ENCODE measurements at places on chromosomes 4 and X.

- no peak for DNase-seq
Observed at GRCh38 chrX:39356119-39356807, 555.0 kb downstream of the MID1IP1 start.

- no peak for DNase-seq
Observed at GRCh38 chr4:185318679-185319078, 77.0 kb downstream of the LRP2BP start.

DNA sequence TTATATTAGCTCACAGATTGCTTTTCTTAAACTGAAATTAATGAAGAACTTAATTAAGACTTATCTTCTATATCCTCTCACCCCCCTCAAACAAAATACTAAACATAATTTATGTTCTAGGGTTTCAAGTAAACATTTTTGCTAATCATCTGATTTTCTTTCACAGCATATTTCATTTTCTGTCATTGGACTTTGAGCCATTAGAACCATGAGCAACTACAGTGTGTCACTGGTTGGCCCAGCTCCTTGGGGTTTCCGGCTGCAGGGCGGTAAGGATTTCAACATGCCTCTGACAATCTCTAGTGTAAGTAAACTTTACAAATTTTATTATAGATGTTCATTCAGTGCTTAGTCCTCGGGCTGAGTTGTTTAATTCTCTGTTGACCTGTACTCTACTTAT, 3.3 kb downstream of the PDLIM5 start:
- no peak for DNase-seq

DNA sequence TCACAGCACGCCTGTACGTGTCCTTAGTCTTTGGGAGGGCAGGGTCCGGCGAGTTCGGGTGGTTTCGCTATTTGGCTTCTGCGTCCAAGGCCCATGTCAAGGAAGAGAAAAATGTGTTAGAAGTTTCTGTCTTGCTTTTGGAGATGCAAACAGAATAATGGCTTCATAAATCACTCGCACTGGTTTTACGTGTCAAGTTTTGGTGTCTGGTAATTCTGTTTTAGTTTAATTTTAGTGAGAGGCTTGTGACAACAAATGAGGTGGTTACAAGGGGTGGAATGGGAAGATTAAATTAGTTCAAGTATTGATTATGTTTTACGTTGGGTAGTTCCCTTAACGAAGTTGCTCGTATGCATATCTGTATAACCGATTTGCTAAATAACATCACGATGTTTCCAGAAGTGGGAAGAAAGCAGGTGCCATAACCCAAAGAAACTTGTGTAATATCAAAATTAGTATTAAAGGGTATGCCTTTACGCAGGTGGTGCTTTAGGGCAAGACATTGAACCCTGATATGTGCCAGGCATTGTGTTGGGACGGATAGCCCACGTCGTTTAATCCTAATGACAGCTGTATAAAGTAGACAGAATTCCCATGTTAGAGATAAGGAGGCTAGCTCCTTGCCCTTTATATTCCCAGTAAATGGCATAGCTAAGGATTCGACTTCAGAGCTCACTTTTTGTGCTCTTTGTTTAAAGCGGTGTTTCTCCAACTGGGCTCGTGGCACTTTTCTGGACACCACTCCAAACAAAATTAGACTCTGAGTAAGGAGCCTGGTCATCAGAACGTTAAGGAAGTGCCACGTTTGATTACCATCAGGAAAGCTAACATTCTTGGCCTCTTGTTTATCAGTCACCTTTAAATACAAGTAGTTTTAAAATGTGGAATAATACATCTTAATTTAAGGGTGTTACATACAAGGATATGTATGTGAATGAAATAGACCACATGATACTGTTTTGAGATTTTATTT, 843 bp downstream of the RPL34 start:
- DNase-seq = no peak

DNA sequence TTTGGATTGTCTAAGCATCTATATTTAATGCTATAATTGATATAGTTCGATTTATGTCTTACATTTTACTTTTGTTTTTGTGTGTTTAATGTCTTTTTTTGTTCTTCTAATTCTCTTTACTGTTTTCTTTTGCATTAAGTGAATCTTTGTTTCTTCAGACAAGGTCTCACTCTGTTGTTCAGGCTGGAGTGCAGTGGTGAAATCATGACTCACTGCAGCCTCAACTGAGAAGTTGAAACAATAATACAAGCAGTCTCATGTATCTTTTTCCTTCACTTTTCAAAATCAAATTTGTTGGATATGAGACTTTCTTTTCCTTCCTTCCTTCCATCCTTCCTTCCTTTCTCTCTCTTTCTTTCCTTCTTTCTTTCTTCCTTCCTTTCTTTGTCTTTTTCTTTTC, 1401.6 kb downstream of the ADGRL3 start:
- DNase-seq = no peak

DNA sequence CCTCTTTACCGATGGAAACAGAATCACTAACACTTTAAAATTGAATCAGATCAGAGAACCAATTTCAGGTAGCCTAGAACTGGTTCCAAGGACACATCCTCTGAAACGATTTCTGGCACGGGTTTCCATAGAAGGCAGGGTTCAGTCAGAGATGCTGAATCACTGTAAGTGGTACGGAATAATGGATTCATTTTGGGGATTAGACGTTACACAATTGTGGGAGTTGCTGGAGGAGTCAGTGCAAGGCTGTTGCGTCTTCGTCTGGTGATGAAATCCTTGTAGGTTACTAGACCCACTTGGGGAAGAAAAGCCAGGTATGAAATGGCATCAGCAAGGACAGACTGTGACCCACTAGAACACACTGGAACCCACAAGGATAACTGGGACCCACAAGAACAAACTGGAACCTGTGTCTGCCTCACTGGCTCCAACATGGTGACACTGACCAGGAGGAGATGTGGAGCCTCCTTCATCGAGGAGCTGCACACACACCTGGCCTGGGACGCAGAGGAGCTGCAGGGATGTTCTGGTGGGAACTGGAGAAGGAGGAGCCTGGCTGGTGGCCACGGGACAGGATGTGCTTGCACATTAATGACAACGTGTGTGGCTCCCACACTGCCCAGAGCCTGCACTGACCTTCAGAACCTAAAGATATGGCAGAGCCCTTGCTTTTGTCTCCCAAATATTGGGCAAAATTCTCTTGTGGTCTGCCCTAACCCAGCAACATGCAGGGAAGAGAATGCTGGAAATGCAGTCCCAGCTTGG, 105.1 kb downstream of the TRAPPC11 start:
- no peak for DNase-seq

DNA sequence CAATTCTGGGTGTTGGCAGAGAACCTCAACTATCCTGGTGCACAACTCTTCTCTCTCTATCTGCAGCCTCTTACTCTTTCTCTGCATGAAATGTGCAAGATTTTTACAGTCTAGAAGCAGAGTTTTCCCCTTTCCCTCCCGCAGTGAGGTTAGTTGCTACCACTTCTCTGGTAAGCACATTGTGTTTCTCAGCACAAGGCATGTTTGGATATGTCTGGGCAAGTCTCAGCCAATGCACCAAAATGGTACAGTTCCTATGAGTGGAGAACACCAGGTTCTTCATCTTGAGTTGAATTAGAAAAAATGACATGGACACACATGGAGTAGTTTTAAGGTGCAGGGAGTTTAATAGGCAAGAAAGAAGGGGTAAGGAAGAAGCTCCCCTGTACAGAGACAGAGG, 187.0 kb downstream of the CCNG2 start:
- no peak for DNase-seq

DNA sequence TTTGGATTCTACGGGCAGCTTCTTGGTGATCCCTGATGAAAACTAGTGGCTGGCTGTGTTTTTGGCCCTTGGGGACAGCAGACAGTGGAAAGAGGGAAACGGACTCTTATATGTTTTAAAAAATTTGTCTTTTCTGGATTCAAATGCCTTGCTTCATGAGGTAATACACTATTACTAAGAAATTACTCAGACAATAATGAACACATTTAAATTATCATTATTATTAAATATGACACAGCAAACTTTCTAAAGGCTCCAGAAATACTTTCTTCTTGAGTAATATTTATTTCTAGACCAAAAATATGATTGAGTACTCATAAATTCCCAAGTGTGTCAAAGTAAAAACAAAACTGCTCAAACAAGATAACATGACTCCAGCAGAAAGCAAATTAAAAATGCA, 520.7 kb upstream of the AADAT start:
- no peak for DNase-seq

- DNase-seq = no peak
Observed at GRCh38 chr4:972651-973424, 531 bp downstream of the DGKQ start.

- DNase-seq = no peak
Observed at GRCh38 chrX:27132862-27133261, 330.3 kb downstream of the PPP4R3C start.

DNA sequence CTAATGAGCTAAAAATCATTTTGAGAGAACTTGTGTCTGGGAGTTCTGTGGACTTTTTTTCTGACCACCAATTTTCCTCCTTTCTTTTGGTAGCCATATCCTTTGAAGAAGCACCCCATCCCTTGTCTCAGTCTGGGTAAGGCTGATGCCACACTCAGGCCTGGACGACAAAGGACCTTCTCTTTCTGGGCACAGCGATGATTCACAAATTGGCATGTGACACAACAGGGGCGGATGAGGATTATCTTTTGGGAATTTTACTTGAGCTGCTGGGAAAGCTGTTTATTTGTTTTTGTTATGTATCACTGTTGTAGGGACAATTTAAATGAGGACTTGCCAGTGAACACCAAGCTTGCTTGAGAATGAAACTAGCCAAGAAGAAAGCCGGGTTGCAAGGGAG, 233.4 kb upstream of the HAND2 start:
- DNase-seq = no peak

DNA sequence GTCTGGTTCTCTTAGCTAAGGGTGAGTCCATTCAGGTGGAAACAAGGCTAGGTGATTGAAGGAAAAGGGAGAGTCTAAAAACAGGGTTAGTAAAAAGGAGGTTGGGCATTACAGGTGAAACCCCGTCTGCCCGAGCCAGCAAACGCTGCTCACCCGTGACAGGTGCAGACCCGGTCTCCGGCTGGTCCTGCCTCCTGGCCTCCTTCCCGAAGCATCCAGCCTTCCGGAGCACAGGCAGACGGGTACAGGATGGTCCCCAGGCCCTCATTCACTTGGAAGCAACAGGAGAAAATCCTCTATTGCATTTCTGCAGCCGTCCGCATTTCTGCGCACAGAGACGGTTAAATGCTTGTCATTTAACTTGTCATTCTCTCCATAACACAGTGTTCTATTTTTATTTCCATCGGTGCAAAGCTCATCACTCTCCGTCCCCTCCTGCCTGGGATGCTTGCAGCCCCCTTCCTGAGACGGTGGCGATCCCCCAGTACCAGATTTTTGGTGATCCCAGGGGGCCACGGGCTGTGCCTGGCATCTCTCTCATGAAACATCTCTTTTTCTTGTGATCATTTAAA, 90.8 kb upstream of the PPP2R3B start:
- no peak for DNase-seq

DNA sequence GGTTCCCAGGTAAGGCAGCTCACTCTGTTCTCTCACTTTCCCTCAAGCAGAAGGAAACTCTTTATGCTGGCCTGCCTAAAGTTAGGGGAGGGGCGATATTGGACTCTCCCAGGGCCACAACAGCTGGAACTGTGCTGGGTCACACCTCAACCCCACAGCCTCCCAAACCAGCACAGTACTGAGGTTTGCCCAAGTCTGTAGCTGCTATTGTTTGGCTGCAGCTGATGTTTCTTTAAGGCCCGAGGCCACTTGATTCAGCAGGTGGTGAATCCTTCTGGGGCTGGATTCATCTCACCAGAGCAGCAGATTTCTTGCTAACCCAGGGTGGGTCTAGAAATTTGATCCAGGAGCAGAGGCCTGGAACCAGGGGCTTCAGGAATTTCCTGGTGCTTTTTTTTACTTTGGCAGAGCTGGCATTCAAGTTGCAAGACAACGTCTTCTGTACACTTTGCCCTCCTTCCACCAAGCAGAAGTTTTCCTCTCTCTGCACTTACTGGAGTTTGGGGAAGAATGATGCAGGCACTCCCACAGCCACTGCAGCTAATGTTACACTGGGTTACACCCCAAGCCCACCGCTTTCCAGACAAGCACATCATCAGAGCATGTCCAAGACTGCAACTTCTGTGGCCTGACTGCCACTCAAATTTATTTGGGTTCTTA, 544.7 kb upstream of the NDST4 start:
- DNase-seq = no peak

GRCh38 chr4:138909587-138909986, 106.0 kb upstream of the NOCT start:
- DNase-seq = no peak

GRCh38 chr4:42523066-42523718, 125.9 kb downstream of the SHISA3 start:
- DNase-seq = no peak

DNA sequence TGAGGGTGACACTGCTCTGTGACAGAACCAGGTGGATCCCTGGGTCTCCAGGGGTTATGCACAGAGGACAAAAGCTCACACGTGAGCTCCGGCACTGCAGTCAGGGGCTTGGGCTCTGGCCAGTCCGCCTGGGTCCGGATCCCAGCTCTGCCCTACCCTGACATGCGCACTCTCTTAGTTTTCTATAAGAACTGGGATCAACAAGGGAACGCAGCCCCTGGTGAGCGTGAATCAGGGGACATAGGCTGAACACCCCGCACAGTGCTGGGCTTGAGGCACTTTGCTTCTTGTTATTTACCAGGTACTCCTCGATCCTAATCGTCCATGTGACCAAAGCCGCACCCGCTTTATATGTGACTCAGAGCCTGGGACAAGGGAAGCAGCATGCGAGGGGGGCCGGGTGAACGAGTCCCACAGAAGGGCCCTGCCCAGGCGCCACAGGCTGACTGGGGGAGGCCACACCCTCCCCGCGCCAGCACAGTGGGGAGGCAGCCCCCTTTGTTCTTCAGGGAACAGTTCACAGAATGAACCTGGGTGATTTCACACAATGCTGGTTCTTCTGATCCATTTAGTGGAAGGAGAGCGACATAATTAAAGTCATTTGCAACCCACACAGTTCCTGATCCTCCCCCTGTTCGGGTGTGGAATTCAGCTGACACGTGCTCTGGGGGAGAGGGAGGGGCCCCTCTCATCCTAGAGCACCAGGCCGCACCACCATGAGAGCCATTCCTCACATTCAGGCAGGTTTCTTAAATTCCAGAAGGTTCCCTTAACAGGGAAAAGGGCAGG, 55.5 kb downstream of the WFS1 start:
- no peak for DNase-seq

GRCh38 chr4:23838131-23838530, 51.7 kb downstream of the PPARGC1A start:
- DNase-seq = no peak

DNA sequence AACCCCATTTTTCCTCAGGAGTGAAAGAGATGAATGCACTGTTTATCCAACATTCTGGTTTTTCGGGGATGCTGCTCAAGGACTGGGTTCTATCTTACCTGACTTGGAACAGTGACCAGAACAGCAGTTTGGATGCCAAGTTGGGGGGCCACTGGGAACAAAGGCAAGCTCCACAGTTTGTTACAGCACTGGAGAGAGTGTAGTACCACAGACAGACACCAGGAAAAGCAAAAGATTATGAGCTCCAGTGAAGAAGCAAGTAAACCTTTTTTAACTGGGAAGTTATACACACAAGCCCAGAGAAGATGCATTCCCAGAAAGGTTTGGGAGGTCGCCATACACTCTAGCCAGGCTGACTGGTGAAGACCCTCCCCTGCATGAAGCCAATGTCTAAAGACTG, 13.6 kb downstream of the C4orf36 start:
- no peak for DNase-seq
